ENCODE measurements at places on chromosomes 7 and 10.

DNA sequence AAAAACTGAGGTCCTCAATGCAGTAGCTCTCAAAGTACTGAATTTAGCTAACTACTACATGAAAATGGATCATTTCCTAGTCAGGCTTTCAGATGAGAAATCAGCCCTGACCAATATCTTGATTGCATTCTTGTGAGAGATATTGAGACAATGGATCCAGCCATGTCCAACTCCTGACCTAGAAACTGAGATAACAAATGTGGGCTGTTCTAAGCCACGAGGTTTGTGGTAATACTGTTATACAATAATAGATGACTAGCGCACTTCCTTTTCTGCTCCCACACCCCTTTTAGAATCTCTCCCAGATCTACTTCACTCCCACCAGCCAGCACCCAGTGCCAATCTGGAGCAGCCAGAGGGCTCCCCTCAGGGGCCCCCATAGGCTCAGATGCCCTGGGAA is 209.3 kb upstream of the KMT2E start:
- peak; percentile 49 for DNase-seq

GRCh38 chr10:59907918-59908807 is 1.8 kb upstream of the CCDC6 start:
- DNase-seq, result peak; percentile 96

DNA sequence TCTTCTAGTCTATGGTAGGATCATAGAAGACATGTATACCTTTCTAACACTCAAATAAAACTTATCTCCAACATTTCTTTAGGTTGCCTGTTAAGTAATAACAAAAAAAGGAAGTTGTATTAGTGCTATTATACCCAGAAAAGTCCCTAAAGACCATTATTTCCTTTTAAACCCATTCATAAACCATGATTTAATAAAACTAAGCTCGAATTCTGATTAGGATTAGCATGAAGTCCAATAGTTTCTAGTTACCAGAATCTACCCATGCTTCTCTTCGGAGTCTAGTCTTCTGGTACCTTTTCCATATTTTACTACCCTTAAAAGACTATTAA is 62.7 kb downstream of the USP6NL start:
- DNase-seq, result no peak

DNA sequence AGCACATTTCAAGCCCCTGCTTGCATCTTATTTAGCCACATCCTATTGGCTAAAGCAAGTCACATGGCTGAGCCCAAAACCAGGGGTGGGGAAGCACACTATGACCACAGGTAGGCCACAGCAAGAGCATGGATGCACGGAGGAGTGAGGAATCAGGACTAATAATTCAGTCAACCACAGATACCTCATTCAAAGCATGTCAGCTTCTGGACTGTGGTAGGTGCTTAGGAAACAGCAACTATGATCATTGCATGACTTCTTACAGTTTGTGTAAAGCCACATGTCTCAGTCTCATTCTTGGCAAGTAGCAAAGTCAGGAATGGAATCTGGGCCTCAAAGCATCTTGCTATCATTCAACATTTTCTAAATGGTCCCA is 79.0 kb upstream of the EMX2 start:
- DNase-seq, result no peak

- peak; percentile 44 for DNase-seq
Measured at GRCh38 chr7:121530227-121531174, 134.4 kb upstream of the FAM3C start.

GRCh38 chr10:12777840-12778585 is 223.5 kb downstream of the CCDC3 start:
- no peak for DNase-seq

- DNase-seq, result peak; percentile 29
Measured at GRCh38 chr7:134943785-134944400, 42.4 kb upstream of the AGBL3 start.

GRCh38 chr7:37732253-37732652 is 48.7 kb downstream of the GPR141 start:
- DNase-seq, result peak; percentile 78

GRCh38 chr7:5773661-5774086 is 7.8 kb downstream of the RNF216 start:
- DNase-seq, result peak; percentile 88

DNA sequence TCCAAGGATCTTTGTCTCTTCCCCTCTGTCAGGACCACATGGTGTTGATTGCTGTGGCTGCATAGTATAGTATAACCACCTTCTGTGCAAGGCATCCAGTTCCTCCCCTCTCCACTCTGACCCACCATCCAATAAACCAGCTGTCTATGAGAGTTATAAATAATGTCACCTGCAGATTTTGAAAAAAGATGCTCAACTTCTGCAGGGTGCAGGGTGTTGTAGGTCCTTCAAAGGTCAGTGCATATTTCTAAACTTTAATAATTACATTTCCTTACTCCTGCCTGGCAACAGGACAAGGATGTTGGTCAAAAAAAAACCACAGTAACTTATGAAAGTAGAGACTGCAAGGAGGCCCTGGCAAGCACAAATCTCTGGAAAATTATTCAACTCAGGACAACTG is 166.2 kb downstream of the PKD1L1 start:
- no peak for DNase-seq
